CD4-positive, alpha-beta T cell (primary cell): ENCODE measurements at places on chromosomes 16 and 17. TPM values are rescaled to one million over a fixed set of nuclear protein-coding genes. Genes with fewer than 3 reads are reported as not detected.
A peak's percentile ranks its signal among the peaks of the same experiment; 100 is the strongest.

- H3K4me3 ChIP-seq: no peak overlapping the region
- peaks cover 8% of the 10 kb centered on the region for H3K27me3 ChIP-seq
- H3K27ac ChIP-seq: no peak overlapping the region
- no peaks in the 10 kb centered on the region for H3K36me3 ChIP-seq
- DNase-seq: no peak
These were observed 257.5 kb downstream of the ENGASE start for GRCh38 chr17:79332011-79332554.

GRCh38 chr16:83433201-83433600 is 374.6 kb upstream of the HSBP1 start:
- H3K36me3 ChIP-seq: no peaks in the 10 kb centered on the region
- DNase-seq: no peak
- H3K27ac ChIP-seq: no peak overlapping the region
- H3K4me1 ChIP-seq: no peaks in the 10 kb centered on the region

DNA sequence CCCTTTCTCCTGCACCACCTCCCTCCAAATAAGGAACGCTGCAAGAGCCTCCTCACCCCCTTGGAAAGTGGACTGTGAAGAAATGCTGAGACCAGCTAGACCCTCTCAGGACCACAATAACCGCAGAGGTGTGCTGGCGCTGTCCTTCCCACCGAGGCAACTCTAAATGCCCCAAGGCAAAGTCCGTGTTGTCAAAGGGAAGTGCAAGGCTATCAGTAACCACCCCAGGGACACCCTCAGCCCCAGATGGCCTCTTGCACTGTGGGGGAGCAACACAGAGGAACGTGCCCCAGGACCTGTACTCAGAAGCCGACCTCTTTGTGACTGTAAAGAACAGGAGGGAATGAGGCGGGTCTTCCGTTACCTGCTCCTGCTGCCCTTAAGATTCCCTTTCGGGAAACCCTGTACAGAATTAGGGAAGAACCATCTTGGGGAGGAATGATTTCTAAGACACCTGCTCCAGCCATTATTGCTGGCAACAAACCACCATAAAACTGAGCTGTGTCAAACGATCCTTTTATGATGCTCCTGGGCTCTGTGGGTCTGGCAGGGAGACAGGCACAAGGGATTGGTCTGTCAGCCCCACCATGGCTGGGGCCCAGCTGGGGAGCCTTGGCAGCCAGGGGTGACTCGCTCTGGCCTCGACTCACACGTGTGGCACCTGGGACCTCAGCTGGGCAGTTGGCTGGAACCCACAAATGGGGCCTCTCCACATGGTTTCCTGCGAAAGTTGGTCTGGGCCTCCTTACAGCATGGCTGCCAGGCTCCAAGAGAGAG is 14.6 kb upstream of the MED9 start:
- H3K36me3 ChIP-seq: no peaks in the 10 kb centered on the region
- H3K27ac ChIP-seq: no peak overlapping the region
- no peaks in the 10 kb centered on the region for H3K27me3 ChIP-seq
- no peak overlapping the region for H3K4me3 ChIP-seq

DNA sequence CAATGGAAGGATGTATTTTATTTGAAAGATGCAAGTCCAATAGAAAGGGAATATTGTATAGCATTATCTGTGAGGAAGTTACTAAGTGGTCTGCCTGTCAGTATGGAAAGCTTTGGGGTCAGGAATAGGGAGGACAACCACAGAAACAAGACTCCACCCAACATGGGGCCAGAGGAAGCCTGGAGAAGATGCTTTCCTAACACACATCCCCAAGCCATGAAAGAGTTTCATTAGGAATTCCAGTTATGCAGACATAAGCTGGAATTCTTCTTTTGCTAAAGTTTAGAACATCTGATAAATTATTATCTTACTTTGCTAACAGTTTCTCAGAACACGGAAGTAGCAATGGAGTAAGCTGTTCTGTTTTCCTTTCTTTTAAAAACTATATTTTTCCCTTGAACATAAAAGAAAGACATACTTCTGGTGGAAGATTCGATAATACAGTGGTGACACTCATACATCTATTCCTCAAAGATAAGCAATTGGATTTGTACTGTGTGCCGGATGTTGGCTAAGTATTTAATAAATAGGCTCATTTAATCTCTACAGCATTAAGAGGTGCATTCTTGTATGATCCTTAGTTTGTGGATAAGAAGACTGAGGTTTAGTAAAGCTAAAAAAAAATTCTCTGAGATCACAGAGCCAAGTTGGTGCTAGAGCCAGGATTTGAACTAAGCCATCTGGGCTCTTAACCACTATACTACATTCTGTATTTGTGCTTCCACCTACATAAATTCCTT is 51.0 kb upstream of the GAS7 start:
- no peak overlapping the region for H3K27ac ChIP-seq
- H3K4me3 ChIP-seq: no peak overlapping the region
- no peaks in the 10 kb centered on the region for H3K27me3 ChIP-seq
- no peak for DNase-seq
- no peaks in the 10 kb centered on the region for H3K36me3 ChIP-seq

DNA sequence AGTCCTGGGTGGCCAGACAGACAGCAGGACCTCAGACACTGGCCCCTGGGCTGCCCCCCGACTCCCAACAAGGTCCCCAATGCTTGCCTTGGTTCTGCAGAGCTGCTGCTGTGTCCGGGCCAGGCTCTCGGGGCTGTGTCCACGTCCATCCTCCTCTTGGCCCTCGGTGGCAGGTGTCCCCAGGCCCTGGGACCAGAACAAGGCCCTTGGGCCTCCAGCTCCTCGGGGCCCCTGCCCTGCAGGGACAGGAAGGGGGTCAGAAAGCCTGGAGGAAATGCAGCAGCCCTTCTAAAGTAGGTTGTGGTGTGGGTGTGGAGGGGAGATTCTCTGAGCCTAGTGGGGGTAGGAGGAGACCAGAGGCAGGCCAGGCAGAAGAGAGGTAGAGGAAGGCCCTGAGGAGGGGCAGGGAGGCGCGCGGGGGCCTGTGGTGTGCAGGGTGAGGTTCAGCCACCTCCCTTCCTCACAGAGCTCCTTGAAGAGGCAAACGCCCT is 2.5 kb upstream of the AXIN1 start:
- peaks cover 62% of the 10 kb centered on the region for H3K4me1 ChIP-seq
- H3K36me3 ChIP-seq: peaks cover 7% of the 10 kb centered on the region
- H3K27ac ChIP-seq: peak overlapping the region; percentile 39
- peak; percentile 42 for DNase-seq

DNA sequence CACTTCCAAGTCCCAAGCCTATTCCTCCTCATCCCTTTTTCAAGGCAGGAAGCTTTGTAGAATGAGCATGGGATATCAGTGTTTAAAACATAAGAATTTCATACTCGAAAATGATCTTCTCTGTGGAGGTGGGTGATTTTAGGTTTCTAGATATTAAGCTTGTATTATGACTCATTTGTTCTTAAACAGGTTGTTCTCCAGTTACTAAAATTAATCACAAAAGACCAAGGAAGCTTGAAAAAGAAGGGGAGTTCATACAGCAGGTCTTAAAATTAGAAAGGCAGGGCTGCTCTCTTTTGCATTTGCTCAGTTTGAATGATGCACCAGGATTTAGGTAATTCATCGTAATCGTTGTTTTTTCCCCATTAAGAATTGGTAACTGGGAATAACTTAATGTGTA is 208.7 kb downstream of the PRKCA start:
- H3K4me3 ChIP-seq: no peak overlapping the region
- no peaks in the 10 kb centered on the region for H3K27me3 ChIP-seq
- peaks cover 8% of the 10 kb centered on the region for H3K36me3 ChIP-seq
- H3K27ac ChIP-seq: no peak overlapping the region
- peaks cover 17% of the 10 kb centered on the region for H3K4me1 ChIP-seq
- DNase-seq: no peak

DNA sequence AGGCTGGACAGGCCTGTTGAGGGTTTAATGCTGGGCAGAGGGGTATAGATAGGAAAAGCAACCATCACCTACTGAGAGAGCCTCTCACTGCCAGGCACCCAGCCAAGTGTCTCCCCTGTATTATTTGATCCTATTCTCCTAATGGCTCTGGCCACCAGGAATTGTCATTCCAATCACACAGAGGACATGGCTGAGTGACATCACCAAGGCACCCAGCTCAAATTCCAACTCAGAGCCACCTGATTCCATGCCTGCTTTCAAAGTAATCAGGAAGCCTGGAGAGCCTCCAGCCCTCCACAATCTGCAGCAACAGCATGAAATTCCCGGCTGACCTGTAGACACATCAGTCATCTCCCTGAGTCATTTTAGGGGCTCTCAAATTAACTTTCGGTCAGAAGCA is 368.9 kb upstream of the C16orf82 start:
- no peaks in the 10 kb centered on the region for H3K36me3 ChIP-seq
- no peaks in the 10 kb centered on the region for H3K4me1 ChIP-seq
- H3K27ac ChIP-seq: no peak overlapping the region
- peaks cover 4% of the 10 kb centered on the region for H3K27me3 ChIP-seq
- no peak for DNase-seq

GRCh38 chr17:10668775-10669174 is 11.7 kb upstream of the MYH3 start:
- no peak for DNase-seq
- H3K36me3 ChIP-seq: no peaks in the 10 kb centered on the region
- H3K4me1 ChIP-seq: no peaks in the 10 kb centered on the region
- no peak overlapping the region for H3K27ac ChIP-seq

GRCh38 chr17:64599187-64599676 is 62.9 kb downstream of the SMURF2 start:
- H3K4me1 ChIP-seq: peaks cover 10% of the 10 kb centered on the region
- H3K27me3 ChIP-seq: no peaks in the 10 kb centered on the region
- peak; percentile 32 for DNase-seq
- peaks cover 17% of the 10 kb centered on the region for H3K36me3 ChIP-seq
- peak overlapping the region; percentile 31 for H3K27ac ChIP-seq
- H3K4me3 ChIP-seq: no peak overlapping the region

- no peak overlapping the region for H3K4me3 ChIP-seq
- peaks cover 82% of the 10 kb centered on the region for H3K4me1 ChIP-seq
- peaks cover 24% of the 10 kb centered on the region for H3K36me3 ChIP-seq
- H3K27me3 ChIP-seq: no peaks in the 10 kb centered on the region
These were observed 29.4 kb upstream of the NUDT16L1 start for GRCh38 chr16:4663777-4664465.

DNA sequence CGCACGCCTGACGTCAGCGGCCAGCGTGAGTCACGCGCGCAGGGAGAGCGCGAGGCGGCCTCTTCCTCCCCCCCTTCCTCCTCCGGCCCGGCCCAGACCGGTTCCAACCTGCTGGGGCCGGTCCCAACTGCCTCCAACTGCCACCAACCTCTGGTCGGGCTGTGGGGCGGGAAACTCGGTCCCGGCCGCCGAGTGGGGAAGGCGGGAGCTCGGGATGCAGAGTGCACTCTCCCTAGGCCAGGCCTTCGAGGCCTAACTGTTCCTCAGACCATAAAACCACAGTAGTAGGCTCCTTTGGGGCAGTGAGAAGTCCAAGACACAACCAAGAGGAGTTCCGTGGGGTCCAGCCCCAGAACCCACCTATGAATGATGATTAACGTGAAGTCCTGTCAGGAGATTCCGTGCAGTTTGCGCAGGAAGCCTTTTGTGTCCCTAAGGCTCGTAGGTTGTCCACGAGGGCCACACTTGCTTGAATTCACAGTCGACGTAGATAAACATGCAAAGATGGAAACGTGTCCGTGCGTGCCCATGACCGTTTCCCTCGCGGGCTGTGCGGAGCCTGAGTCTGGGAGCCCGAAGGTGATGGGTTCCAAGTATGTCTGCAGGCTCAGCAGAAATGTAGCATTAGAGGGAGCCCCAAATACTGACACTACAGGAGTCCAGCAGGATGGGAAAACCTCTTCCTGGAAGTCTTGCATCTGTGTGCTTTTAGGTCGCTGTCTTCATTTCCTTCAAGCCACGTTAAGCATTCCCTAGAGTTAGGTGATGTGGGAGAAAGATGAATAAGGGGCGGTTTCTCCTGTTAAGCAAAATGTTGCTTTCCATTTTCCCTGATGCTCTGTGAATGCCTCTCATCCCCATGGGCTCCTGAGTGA is 647 bp downstream of the UNK start:
- H3K4me3 ChIP-seq: peak overlapping the region; percentile 69
- H3K27me3 ChIP-seq: no peaks in the 10 kb centered on the region
- H3K4me1 ChIP-seq: peaks cover 45% of the 10 kb centered on the region

GRCh38 chr17:78535273-78536197 is 41.7 kb downstream of the DNAH17 start:
- peak overlapping the region; percentile 45 for H3K27ac ChIP-seq
- H3K27me3 ChIP-seq: no peaks in the 10 kb centered on the region
- no peaks in the 10 kb centered on the region for H3K36me3 ChIP-seq
- peak overlapping the region; percentile 2 for H3K4me3 ChIP-seq
- H3K4me1 ChIP-seq: peaks cover 39% of the 10 kb centered on the region

- no peak overlapping the region for H3K27ac ChIP-seq
- H3K4me1 ChIP-seq: no peaks in the 10 kb centered on the region
- no peaks in the 10 kb centered on the region for H3K27me3 ChIP-seq
- DNase-seq: no peak
These were observed 298.3 kb downstream of the CDH11 start for GRCh38 chr16:64823481-64824075.

DNA sequence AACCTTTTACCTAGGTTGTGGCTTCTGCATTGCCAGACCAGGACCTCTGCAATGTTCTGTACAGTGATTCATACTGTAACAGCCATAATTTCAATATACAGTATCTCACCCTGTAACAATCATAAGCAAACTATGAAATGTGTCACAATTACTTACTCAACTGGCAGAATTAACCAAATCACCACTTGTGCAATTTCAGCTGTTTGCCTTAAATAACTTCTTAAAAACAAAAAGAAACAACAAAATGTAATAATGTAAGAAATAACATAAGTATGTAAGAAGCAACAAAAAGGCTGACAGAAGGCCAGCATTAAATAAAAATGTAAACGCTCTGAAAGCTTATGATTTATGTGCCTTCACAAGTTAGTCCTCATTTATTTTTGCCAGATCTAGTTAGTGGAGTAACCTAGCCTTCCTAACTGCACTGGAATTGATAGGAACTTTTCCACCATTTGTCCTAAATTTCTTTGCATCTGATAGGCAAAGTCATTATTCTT is 96.9 kb downstream of the SKAP1 start:
- peaks cover 19% of the 10 kb centered on the region for H3K36me3 ChIP-seq
- no peaks in the 10 kb centered on the region for H3K4me1 ChIP-seq
- DNase-seq: no peak
- H3K4me3 ChIP-seq: no peak overlapping the region

GRCh38 chr16:1781758-1782407 is 488 bp downstream of the SPSB3 start:
- H3K4me3 ChIP-seq: peak overlapping the region; percentile 88
- H3K36me3 ChIP-seq: peaks cover 45% of the 10 kb centered on the region
- no peaks in the 10 kb centered on the region for H3K27me3 ChIP-seq
- H3K27ac ChIP-seq: no peak overlapping the region

Gene C16orf74
- 2.9 TPM for total RNA-seq

Gene CCL16
- not detected for total RNA-seq

Gene STX4
- total RNA-seq: 55.2 TPM

Gene CNGB1
- total RNA-seq: not detected

Gene CYGB
- not detected for total RNA-seq

Gene SETD1A
- 40.1 TPM for total RNA-seq

Gene PRR29
- total RNA-seq: 0.71 TPM

Gene ABCA8
- total RNA-seq: not detected
